Regular cardiac myocyte (primary cell): ENCODE measurements at places on chromosomes 7 and 10. TPM values are rescaled to one million over a fixed set of nuclear protein-coding genes. Genes with fewer than 3 reads are reported as not detected.

Gene OR2A5
- not detected in 2 replicates for total RNA-seq

Gene TMEM26
- 0.19 and 0.28 TPM in 2 replicates for total RNA-seq

Gene PRF1
- total RNA-seq, result not detected in 2 replicates

Gene PDE6C
- not detected in 2 replicates for total RNA-seq

Gene NXPH1
- not detected in 2 replicates for total RNA-seq

Gene HPSE2
- total RNA-seq, result not detected in 2 replicates

Gene BRAF
- 19.0 and 26.8 TPM in 2 replicates for total RNA-seq

Gene NPC1L1
- total RNA-seq, result under 0.01 TPM in 2 replicates

Gene ACSM6
- total RNA-seq, result not detected in 2 replicates

Gene DPCD
- 44.5 and 50.0 TPM in 2 replicates for total RNA-seq

Gene C10orf143
- 0.56 and 1.2 TPM in 2 replicates for total RNA-seq

Gene IGF2BP3
- 20.3 and 36.0 TPM in 2 replicates for total RNA-seq

Gene PRR15
- 3.7 and 4.4 TPM in 2 replicates for total RNA-seq

Gene TEX47
- total RNA-seq, result not detected in 2 replicates

Gene DNAH11
- 4.0 and 7.6 TPM in 2 replicates for total RNA-seq

Gene ENTPD7
- 24.2 and 33.0 TPM in 2 replicates for total RNA-seq

Gene STOX1
- total RNA-seq, result under 0.01 and 0.19 TPM in 2 replicates

Gene RET
- total RNA-seq, result 0.28 and 0.58 TPM in 2 replicates

Gene CYTH3
- 28.2 and 40.3 TPM in 2 replicates for total RNA-seq

Gene ZNF804B
- not detected in 2 replicates for total RNA-seq

Gene COL17A1
- total RNA-seq, result 0.56 and 1.2 TPM in 2 replicates

Gene TMEM213
- total RNA-seq, result not detected in 2 replicates

Gene POM121C
- total RNA-seq, result 10.0 and 19.7 TPM in 2 replicates

Gene GJD4
- total RNA-seq, result not detected in 2 replicates

Gene MUC12
- 0.19 TPM in 1 of 2 replicates, not detected in the other for total RNA-seq

Gene MPP7
- total RNA-seq, result 0.38 and 0.56 TPM in 2 replicates

Gene WASL
- 9.6 and 9.8 TPM in 2 replicates for total RNA-seq

Gene LIPJ
- total RNA-seq, result not detected in 2 replicates

Gene GLCCI1
- 2.9 and 8.5 TPM in 2 replicates for total RNA-seq
